Peyer's patch (tissue), 4 donors: ENCODE measurements at places on chromosomes 5 and 9. TPM values are rescaled to one million over a fixed set of nuclear protein-coding genes. Genes with fewer than 3 reads are reported as not detected.

DNA sequence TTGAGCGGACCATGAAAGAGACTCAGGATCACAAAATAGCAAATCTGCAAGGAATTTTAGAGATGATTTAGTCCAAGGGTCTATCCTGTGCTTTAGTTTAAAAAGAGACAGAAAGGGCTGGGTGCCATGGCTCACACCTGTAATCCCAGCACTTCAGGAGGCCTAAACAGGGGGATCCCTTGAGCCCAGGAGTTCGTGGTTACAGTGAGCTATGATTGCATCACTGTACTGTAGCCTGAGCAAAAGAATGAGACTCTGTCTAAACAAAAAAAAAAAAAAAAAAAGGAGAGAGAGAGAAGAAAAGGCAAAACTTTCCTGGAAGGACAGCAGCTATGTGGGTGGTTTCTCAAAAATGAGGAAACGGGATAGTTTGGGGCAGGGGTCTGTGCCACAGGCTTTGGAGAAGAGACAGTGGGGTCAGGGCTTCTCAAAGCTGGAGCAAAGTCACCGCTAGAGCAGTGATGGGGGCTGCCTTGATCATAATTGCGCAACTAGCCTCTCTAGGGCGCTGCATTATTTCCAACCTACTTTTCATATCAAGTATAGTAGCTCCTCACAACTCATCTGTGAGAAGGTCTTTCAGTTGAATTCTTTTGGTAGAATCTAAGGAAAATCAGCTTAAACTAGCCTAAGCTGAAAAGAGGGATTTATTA, 8.5 kb upstream of the ANKH start:
- DNase-seq: no peak

Gene MAPK9
- total RNA-seq: 28.7 TPM

DNA sequence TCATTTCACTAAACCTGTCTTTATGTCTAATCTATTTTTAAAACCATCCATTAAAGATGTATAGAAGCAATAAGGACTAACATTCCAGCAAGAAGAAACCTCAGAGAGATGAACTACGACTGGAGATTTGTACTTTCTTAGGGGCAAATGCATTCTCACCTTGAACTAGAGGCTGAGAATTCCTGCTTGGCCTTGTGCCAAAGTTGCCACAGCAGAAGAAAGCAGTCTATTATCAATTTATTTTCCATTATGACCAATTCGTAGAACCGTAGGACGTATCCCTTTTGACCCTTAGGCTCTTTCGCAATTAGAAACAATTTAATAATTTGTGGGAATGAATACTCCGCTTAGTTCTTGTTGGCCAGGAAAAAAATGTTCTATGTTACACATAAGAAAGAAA, 1647.4 kb upstream of the CDH9 start:
- DNase-seq: no peak

DNA sequence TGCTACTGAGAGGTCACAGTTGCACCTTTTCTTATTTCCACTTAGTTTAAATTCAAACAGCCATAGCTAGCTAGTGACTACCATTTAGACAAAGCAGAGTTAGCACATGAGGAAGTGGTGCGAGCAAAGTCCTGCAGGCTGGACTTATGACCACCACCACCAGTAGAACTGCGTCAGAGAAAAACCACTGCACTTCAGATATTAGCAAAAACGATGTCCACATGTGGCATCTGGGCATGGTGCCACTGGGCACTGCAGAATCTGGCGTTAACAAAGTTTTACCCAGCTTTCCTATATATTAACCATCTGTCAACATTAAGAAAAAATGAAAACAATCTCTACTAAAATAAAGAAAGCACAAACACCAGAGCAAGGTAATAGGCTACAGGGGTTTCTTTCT, 80.1 kb downstream of the SPTLC1 start:
- no peak for DNase-seq

GRCh38 chr5:139814704-139815280, 19.2 kb downstream of the PSD2 start:
- DNase-seq: peak; percentile 28

DNA sequence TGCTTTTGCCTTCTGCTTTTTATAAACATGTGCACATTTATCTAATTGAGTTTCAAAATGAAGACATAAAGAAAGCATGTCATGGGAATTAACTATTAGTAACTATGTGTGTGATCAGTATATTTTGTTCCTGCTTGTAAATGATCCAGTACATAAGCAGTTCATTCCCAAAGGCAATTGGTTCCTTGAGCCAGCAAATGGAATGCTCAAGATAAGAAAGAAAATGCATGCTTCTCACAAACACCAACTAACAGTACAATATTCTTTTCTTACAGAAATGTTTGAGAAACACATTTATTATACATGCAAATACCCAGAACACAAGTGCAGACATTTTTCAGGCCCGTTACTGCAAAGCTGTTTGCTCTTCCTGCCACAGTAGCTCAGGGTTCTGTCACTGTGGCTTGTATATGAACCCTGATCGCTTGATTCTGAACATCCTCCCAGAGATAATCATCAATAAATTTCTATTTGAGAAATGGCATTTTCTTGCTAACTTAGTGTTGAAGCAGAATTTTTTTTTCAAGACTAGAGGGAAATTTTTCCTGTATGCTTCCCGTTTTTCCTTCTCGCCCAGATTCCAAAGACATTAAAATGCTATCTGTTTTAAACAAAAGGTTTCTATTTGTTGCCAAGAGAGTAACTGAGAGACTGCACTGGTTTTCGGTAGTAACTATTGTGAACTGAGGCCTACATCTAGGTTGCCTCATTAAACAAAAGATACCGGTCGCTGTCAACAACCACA, 1.9 kb downstream of the GNAQ start:
- no peak for DNase-seq

Gene NCS1
- total RNA-seq: 6.6 TPM

Gene FBP2
- total RNA-seq: not detected

GRCh38 chr9:115416299-115416698, 298.3 kb upstream of the TNC start:
- DNase-seq: no peak

DNA sequence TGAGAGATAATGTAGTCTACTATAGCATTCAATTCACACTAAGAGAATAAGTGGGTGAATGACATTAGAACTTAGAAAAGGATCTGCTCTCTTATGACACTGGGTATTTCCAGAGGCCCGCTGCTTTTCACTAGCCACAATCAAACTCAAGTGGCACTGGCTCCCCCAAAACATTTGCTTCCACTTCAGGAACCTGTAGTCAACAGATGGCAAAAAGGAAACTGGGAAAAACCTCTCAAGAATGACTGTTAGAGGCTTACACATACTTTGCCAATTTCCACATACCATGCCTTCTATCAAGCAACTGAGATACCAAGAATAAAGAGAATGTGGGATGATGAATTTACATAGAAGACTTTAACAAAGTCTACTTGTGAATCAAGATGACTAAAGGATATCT, 11.2 kb downstream of the POC5 start:
- DNase-seq: no peak

DNA sequence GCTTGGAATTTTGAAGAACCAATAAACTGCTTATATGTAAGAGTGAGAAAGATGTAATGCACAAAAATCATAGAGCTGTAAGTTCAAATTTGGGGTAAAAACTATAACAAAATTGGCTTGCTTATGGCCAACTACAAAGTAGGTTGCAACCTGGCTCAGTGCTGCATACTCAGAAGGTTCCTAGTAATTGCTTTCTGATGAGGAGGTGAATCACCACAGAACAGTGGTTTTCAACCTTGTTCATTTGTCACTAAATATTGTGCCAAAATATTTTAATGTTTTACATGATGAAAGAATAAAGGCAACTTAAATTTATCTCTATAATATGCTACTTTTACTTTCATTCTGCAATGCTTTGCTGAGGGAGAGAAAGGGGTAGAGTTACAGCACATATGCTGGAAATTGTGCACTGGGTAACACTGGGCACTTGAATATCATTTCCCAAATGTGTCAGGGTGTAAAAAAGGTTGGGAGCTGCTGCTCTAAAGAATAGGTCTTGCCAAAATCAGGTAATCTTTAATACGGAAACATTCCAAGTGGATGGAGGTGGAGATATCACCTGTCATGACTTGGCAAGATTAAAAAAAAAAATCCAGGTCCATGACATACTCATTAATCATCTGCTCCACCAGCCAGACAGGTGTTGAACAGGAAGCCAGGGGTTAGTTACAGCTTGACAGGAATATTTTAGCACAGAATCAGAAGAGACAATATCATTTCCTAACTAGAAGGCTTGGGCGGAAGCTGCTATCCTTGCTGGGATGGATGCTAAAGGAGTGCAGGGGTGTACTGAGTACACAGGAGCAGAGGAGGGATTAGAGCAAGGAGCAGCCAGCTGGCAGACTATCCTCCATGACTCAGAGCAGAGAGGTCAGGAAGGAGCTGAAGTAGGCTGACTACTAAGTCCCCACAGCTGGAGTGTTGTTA, 34.6 kb upstream of the CCL21 start:
- peak; percentile 49 for DNase-seq

Gene SNX2
- total RNA-seq: 46.1 TPM

DNA sequence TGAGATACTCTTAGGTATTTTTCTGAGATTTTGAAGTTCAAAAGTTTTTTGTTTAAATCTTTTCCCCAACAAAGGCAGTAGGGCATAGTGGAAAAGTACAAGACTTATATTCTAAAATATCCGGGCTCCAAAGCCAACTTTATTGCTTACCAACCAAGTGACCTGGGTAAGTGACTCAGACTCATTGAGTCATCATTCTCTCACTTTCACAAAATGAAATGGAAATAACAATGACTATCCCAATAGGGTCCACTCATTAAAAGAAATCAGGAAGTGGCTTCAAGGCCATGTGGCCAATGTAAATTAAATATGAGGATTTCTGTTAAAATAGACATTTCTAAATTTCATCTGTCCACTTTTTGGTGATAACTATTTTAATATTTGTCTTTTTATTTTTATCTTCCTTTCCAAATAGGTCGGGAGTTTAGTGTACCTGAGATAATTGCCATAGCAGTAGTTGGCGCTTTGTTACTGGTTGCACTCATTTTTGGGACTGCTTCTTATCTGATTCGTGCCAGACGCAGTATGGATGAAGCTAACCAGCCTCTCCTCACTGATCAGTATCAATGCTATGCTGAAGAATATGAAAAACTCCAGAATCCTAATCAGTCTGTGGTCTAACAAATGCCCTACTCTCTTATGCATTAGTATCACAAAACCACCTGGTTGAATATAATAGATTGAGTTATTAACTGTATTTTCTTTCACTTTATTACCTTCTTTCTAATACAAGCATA, 15.5 kb downstream of the TYRP1 start:
- DNase-seq: no peak

DNA sequence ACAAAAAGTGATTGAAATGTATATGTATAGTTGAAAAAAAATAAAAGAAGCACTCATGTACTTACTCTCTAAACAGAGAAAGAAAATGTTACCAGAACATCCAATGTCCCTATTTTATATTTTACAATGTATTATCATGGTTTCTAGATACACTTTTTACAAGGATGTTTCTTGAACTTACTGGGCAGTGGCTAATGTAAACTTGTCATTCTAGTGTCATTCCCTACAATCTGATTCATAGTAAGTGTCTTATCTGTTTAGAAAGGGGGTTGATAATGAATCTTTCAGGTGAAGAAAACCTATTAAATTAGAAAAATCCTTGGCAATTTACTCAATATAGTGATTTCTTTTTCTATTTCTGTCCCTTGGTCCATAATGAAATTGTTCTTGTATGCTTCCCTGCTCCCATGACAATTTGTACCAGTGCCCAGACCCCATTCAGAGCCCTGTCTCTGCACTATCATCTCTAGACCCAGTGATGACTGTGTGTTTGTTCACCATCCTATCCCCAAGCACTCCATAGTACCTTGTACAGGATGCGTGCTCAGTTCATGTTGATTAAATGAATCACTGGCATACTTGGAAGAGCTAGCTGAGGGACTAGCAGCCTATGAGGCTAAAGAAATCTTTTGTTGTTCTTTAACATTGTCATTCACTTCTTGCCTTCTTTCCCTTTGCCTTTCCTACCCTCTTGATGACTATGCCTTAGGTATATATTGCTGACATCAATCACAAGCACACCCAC, 101.2 kb downstream of the HMHB1 start:
- no peak for DNase-seq

Gene MVB12B
- total RNA-seq: 7.9 TPM
